ENCODE measurements at places on chromosomes 2 and 18.
A peak's percentile ranks its signal among the peaks of the same experiment; 100 is the strongest.

DNA sequence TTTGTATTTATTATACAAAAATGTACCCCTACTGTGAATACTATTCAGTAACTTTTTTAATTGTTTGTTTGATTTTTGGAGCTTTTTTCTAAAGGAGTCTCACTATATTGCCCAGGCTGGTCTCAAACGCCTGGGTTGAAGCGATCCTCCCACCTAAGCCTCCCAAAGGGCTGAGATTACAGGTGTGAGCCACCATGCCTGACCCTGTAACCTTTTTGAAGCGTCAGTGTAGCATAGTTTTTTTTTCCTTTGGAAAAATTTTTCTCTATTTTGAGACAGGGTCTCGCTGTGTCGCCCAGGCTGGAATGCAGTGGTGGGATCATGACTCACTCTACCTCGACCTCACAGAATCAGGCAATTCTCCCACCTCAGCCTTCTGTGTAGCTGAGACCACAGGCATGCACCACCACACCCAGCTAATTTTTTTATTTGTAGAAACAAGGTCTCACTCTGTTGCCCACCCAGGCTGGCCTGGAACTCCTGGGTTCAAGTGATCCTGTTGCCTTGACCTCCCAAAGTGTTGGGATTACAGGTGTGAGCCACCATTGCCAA lies 2.0 kb downstream of the GMCL1 start:
- DNase-seq: peak; percentile 18

- no peak for DNase-seq
Observed at GRCh38 chr18:59566533-59566971, 130.7 kb downstream of the CCBE1 start.

- DNase-seq: no peak
Observed at GRCh38 chr2:188410504-188411235, 119.0 kb downstream of the GULP1 start.

- DNase-seq: no peak
Observed at GRCh38 chr2:41990688-41991087, 57.1 kb upstream of the PKDCC start.
